Stimulated activated CD4-positive, alpha-beta T cell treated with anti-CD3 and anti-CD28 coated beads, TNF-alpha, amount 100 ng/mL, for 24 hours (primary cell): ENCODE measurements at places on chromosomes 7 and 10.

- DNase-seq = no peak
Observed at GRCh38 chr10:48364659-48365405, 58.4 kb downstream of the MAPK8 start.

DNA sequence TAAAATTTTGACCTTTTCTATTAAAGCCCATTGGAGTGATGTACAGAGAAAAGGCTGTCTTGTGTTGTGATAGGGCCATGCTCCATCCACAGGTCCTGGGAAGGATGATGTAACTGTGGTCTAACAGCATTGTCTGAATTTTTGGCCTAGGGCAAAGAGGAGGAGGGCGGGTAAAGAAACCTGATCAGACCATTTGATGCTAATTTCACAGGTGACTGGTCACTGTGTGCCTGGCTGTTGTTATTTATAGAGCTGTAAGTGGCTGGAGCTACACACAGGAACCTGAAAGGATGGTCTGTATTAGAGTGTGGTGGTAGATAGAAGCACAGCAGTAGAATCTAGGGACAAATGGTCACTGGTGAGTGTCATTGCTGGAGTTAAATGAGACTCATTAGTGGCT, 182.1 kb downstream of the AUTS2 start:
- no peak for DNase-seq

DNA sequence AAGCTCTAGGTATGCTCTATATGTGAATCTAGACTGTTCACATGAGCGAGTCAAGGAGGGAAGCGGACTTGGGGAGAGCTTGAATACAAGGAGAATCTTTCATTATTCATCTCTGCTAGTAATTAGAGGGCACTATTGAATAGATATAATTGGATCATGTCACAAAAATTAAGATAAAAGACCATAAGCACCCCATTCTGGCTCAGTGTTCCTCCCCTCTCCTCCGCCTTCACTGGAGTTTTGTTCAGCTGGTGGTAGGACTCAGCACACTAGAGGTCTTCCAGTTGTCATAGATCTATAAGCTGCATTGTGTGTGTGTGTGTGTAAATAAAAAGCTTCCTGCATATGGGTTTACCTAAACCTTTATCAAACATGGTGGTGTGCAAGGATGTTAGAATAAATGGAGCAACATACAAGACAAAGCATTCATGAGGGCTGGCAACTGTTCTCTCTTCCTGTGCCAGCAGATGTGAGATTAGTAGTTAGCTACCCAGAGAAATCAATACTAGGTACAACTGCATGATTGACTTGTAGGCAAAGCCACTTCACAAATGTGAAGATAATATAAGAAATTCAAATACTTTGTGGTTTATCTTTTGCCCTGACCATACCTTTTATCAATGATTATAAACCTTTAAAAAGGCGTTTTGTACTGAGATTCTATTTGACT, 142.6 kb downstream of the CREB5 start:
- DNase-seq = no peak

DNA sequence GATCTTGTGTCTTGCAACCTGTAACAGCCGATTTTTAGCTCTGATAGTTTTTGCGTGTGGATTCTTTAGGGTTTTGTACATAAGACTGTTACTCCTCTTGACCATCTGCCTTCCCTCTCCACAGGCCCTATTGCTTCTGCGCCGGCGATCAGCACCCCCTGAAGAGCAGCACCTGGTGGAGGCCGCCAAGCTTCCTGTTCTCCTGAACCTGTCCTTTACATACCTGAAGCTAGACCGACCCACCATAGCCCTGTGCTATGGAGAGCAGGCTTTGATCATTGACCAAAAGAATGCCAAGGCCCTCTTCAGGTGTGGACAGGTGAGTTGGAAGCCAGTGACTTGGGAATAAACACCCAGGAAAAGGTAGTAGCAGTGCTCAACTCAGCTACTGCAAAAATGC, 12.6 kb downstream of the FKBP6 start:
- no peak for DNase-seq

DNA sequence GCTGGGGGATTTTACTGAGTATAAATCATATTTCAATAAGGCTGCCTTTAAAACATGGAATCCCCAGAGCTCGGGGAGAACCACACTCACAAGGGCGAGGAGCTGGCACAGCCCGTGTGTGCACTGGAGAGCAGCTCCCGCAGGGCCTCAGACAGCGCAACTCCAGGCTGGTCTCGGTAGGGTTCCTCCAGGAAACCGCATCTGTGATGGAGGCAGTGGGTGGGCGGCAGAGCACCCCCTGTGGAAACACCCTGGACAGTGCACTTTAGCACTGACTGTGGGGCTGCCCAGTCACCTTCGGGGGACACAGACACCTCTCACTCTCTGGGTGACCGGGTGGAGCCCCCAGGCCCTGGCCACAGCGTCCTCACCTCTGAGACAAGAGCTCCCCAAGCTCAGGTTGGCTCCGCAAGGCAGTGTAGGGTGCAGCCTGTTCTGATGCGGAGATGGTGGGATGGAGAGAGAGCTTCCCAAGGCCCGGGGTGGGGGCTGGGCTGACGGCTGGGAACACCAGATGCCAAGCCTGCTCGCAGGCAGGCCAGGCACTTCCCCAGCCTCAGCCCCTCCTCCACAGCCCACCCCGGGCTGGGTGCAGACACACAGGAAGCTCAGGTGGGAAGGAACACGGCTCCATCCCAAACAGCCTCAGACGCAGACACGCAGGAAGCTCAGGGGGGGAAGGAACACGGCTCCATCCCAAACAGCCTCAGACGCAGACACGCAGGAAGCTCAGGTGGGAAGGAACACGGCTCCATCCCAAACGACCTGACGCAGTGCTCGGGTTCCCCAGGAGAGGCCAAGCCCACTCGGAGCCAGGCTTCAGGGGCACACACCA, 224.4 kb downstream of the MAD1L1 start:
- DNase-seq = no peak

- no peak for DNase-seq
Observed at GRCh38 chr10:104371753-104372152, 18.1 kb downstream of the CFAP58 start.

GRCh38 chr10:38093816-38094157, 350 bp upstream of the ZNF37A start:
- no peak for DNase-seq
